ENCODE measurements at places on chromosomes 5 and 9. TPM values are rescaled to one million over a fixed set of nuclear protein-coding genes. Genes with fewer than 3 reads are reported as not detected.
A peak's percentile ranks its signal among the peaks of the same experiment; 100 is the strongest.

RAD1 gene
- total RNA-seq = 14.4 TPM

OCLN gene
- 0.99 TPM for total RNA-seq

IQGAP2 gene
- 27.6 TPM for total RNA-seq

DNA sequence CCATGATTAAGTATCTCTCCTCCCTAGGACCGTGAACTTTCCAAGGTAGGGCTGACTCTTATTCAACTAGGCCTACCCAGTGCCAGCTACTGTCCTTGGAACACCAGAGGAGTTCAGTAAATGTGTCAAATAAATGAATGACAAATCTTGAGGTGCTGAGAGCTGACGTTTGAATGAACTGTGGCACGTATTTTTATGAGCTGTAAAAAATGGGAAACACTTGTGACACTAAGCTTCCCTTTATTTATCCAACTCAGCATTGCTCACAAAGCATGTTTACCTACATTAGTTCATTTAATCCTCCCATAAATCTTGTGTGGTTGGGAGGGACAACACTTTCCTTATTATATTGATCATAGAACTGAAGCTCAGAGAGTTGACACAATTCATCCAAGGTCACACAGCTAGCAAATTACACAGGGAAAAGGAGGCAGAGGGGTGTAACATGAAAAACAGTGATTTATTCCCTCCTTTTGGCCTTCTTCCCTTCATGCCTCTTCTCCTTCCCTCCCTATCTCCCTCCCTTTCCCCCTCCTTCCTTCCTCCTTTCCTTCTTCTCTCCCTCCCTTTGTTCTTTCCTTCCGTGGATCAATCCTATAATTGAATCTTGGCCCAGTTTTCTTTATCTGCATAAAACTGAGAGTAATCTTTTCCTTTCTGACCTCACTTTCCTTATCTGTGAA, 412.6 kb downstream of the DMRT2 start:
- DNase-seq = no peak

DNA sequence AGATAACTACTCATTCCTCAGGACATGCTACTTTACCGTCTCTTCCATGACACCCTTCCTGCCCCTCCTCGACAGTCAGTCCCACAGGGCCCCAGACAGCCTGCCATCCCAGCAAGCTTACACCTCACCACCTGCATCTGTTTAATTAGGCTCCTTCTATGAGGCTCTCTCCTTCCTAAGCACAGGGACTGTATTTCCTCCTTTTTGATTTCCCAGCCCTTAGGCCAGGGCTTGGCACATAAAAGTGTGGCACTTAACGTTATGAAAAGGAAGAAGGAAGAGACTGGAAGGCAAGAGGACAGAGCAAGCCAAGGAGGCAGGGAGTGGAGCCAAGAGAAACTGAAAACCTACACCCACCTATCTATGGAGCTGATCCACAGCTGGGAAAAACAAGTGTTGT, 146.8 kb downstream of the SIL1 start:
- no peak for DNase-seq

GRCh38 chr5:149210968-149211490, 60.6 kb upstream of the AFAP1L1 start:
- no peak for DNase-seq

DNA sequence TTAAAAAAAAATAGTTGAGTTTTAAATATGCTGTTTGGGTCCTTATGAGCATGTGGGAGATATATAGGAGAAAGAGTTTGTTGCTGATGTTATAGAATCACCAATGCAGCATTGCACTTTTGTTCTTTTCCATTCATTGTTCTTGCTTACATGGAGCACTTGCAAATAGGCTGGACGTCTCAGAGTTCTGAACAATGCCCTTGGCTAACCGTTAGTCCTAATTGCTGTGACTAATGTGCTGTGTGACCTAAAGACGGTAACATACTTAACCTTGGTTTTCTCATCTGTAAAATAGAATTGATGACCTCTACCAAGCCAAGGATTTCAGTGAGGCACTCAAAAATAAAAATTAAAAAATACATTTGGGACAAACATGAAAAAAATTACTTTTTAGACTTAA, 29.8 kb downstream of the PIK3R1 start:
- DNase-seq = no peak

DNA sequence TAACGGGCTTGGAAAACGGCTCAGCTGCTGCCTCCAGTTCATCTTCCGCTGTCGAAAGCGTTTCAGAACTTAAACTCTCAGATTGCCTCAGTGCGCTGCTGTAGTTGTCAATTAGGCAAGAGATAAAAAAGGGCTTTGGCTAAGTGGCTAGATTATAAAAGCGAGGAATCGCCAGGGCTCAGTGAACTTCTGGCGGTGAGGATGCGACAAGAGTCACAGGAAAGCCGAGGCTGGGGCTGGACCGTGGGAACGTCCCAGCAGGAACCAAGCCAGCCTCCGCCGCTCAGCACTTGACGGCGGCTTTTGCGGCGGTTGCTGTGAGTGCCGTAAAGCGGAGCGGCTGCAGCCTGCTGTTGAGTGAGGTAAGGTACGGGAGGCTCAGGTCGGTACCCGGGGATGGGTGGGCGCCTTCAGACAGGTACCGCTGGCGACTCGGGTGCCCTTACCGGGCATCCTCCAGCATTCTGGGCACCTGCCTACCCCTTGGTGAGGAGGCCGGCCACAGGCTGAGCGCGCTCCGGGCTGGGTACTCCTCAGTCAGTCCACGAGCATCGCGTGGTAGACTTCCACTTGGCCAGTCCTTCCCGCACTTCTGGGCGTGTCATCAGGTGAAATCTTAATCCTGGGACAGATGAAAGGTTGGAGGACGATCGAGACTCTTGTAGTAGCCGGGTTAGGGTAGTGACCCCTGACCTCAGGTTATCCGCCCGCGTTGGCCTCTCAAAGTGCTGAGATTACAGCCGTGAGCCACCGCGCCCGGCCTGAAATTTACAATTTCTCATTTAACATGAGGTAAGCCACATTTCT, at the start of gene FKTN:
FKTN (plus strand) TSS at position 328 of the 807 bp plus-strand sequence. CDS start 16,902 bp downstream, outside the sequence.
- DNase-seq = peak; percentile 85

- no peak for DNase-seq
These were observed 885 bp upstream of the TMEM252 start for GRCh38 chr9:68541568-68541967.

DNA sequence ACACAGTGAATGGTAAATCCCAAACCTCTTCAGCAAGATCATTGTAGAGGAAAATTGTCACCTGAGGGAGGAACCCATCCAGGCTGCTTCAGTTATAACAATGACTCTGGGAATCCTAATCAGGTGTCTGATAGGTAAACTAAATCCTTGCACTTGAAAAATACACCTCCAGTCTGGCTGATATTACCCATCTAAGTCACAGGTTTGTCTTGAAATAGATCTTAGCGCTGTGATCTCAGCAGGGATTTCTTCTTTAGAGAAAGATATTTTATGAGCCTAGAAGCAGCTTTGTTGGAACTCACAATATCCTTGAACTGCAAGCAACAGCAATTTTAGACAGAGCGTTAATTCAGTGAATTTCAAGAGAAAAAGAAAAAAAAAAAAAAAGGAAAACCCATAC, 149.7 kb downstream of the SGCD start:
- no peak for DNase-seq

GRCh38 chr5:168679515-168679920, 100.3 kb upstream of the PANK3 start:
- peak; percentile 84 for DNase-seq

Measured in ovary (tissue), 10 donors.